Psoas muscle (tissue), 8 donors: ENCODE measurements at places on chromosomes 12 and 14. TPM values are rescaled to one million over a fixed set of nuclear protein-coding genes. Genes with fewer than 3 reads are reported as not detected.

C3AR1 gene
- total RNA-seq = 4.2 TPM

P2RX2 gene
- total RNA-seq = not detected

SLC17A8 gene
- not detected for total RNA-seq

DMAC2L gene
- total RNA-seq = 26.7 TPM

ERP27 gene
- 0.24 TPM for total RNA-seq

ELK3 gene
- 10.3 TPM for total RNA-seq

A2M gene
- 147 TPM for total RNA-seq

POLE gene
- 15.1 TPM for total RNA-seq

TMTC1 gene
- total RNA-seq = 45.8 TPM

GRCh38 chr12:120971299-120972180 is 6.8 kb upstream of the HNF1A start:
- no peak for DNase-seq

DNA sequence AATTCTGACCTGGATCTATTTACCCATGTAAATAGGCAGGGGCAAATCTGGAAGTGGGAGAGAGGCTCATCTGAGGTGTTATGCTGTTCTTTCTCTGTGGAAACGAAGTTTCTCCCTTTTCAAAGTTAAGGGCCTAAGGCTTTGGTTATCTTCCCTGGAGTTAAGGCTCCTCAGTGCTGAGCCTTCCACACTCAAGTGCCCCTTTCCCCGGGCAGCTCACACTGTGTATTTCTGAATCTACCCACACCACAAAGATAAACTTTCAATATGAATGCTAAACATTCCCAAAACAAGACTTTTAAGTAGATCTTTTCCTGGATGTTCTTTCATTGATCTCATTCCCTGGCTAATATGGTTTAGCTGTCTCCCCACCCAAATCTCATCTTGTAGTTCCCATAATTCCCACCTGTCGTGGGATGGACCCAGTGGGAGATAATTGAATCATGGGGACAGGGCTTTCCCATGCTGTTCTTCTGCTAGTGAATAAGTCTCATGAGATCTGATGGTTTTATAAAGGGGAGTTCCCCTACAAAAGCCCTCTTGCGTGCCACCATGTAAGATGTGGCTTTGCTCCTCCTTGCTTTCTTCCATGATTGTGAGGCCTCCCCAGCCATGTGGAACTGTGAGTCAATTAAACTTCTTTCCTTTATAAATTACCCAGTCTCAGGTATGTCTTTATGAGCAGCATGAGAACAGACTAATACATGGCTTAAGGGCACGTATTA is 251.1 kb downstream of the NAV3 start:
- no peak for DNase-seq

GRCh38 chr12:121145221-121145620 is 12.5 kb downstream of the P2RX7 start:
- no peak for DNase-seq

DNA sequence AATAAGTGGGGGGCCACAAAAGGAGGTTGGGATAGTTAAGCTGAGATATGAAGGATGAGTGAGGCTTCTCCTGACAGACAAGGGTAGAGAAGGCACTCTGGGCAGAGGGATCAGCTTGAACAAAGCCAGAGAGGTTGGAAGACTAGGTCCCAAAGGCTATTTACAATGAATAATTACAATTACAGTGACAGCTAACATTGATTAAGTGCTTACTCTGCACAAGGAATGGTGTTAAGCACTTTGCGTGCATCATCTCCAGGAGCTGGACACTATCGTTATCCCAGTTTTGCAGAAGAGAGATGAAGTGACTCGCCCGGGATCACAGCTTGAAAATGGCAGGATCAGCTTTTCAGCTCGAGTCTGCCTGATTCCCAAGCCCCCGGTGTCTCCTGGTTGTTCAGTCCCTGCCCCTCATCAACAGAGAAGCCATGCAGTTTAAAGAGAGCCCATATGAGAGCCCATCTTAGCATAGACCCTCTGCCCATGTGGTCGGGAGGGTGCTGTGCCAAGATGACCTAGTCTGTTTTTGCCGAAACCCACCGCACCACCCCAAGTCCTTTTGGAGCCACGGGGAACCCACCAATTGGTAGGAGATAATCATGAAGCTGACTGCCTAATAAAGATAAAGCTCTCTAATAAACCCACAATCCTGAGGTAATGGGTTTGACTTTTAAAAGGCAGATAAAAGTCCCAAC is 89.9 kb upstream of the HSPB8 start:
- no peak for DNase-seq

DNA sequence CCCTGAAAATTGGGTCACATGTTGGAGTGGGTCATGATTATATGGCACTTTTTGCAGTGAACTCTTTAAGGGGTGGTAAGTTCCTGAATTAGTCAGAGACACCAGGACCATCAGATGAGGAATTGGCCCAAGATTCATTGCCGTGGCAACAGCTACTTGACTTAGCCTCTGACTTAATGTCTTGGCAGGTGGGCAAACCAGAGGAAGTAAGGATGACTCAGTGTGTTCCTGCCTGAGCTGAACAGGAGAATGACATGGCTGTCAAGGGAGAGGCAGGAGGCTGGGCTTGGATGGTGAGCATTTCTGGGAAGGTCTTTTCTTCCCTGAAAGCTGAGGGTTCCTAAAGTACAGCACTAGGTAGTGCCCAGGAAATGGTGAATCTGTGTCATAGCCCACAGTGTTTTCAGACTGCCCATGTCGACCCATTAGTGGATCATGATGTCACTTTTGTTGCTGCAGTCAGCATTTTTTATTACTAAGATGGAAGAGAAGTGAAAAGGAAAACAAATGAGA is 170.1 kb upstream of the PWP1 start:
- DNase-seq = peak; percentile 72

- no peak for DNase-seq
Observed at GRCh38 chr12:131122631-131123030, 168.9 kb downstream of the ADGRD1 start.

GRCh38 chr12:62895351-62895877 is 39.5 kb downstream of the PPM1H start:
- DNase-seq = no peak

DNA sequence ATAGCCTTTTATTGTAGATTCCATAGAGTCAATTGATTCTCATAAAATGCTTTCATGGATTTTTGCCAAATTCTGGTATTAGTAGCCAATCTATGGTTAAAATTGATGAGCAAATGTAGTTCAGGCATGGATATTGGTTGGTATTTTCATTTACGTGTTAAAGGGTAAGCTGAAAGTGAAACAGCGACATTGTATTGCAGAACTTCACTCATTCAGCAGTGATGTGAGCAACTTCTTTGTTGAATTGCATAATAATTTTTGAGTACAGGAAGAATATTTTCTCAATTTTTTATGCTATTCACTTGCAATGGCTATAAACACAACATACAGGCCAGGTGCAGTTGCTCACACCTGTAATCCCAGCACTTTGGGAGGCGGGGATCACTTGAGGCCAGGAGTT is 24.2 kb upstream of the FAM222A start:
- DNase-seq = no peak

GRCh38 chr14:89013098-89013504 is 188.7 kb downstream of the TTC8 start:
- DNase-seq = no peak

- no peak for DNase-seq
Observed at GRCh38 chr12:53558631-53559030, 51.3 kb upstream of the NPFF start.

DNA sequence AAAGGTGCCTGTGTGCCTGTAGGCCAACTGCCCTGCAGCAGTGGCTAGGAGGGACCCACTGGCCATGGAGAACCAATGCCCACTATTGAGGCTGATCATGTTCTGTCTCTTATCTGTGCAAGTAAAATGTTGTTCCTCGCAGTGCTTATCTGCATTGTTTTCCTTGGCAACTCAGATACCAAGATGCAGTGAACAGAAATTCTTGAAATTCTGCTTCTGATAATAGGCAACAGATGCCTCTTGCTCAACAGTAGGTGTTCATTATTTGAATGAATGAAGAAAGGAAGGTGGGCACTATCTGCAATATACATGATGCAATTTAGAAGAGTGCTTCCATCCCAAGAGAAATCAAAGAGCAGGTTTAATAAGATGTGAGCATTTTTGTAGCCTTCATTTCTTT is 232.2 kb downstream of the NUAK1 start:
- no peak for DNase-seq

GRCh38 chr12:119684711-119685369 is 16.9 kb downstream of the PRKAB1 start:
- no peak for DNase-seq

DNA sequence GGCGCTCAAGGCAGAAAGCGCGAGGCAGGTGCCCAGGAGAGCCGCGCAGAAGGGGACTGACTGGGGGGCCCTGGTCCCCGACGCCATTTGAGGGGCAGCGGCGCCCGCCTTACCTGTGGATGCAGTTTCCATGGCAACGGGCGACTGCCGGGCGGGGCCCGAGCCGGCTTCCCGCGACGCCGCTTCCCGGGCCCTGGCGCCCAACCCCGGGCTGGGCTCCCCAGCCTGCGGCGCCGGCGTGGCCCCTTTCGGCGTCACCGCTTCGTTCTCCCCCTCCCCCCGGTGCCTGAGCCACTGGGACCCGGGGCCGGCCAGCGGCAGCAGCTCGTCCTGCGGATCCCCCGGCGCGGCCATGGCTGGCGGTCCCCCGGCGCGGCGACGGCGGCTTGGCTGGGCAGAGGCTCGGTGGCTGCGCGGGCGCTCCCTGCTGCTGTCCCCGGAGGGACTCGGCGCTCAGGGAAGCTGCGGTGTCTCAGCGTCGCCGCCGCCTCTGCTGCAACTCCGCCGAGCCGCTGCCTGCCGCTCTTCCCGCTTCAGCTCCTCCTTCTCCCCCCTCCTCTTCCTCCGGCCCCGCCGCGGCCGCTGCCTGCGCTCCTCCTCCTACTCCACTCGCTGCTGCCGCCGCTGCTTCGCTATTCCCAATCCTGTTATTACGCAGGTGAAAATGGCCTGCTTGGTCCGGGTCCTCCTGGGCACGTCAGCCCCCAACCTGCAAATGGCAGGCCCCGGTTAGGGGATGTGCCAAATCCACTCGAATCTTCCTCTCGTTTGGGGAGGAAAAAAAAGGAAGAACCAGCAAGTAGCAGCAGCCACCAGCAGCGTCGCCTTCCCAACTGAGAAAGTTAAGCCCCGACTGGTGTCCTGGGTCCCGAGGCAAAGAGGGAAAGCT is at the start of gene RTN1:
TSS of gene RTN1 (minus strand) at position 500 of the 889 bp plus-strand sequence. CDS start at position 354, 146 bp downstream.
- DNase-seq = peak; percentile 73

DNA sequence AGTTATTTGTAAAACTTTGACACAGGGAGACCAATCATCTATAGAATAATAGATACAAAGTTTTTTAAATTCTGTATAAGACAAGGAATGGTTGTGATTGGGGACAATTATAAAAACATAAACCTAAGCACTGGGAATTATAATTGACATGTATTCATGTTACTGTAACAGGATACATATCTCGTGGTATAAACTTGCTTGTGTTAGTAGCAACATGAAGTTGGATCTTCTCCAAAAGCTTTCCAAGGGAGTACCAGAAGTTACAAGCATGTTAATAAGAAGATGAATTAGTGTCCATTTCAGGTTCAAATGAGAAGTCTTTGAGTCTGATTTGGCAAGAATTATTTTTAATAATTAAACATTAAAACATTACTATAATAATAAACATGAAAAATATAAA is 42.2 kb downstream of the CDKL1 start:
- no peak for DNase-seq

DNA sequence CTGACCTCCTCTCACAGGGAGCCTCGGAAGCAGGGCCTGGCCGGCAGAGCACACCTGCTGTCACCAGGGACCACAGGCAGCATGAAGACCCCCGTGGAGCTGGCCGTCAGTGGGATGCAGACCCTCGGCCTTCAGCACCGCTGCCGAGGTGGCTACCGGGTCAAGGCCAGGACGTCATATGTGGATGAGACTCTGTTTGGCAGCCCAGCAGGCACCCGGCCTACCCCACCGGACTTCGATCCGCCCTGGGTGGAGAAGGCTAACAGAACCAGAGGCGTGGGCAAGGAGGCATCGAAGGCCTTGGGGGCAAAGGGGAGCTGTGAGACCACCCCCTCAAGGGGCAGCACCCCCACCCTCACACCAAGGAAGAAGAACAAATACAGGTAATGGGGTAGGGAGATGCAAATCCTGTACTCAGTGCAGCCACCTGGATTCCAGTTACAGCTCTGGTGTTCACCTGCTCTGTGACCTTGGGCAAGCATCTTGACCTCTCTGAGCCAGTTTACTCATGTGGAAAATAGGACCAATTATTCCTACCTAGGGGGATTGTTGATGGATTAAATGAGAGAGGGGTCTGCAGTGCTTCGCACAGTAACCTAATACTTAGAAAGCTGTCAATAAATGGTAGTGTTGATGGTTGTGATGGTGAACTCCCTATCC is 1.3 kb downstream of the RITA1 start:
- no peak for DNase-seq

DNA sequence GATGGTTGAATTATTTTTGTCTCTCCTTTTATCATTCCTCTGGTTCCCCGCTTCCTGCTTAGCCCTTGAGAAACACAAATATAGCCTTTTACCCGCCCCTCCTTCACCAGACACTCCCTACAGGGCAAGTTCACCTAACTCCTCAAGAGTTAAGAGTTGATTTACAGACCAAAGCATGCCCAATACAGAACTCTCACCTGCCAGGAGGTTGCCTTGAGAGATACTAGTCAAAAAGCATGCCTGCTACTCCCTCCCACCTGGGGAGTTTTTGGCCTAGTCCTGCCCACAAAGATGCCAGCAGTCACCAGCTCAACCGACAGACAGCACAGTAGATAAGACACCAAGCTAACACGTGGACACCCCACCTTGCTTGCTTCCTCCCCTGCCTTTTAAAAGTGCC is 11.2 kb downstream of the LGMN start:
- no peak for DNase-seq

DNA sequence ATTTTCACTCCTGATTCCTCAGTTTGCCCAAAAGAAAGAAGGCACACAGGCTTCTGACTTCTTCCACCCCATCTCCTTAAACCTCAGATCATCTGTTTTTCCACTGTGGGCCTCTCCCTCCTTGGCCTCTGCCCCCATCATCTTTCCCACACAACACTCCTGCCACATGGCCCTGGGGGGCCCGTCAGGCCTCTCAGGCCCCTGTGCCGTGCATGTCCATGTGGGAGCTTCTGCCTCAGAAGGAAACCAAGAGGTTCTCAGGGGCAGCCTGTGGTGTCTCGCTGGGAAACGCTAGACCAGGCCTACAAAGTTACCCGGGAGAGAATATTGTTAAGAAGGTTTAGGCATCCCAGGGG is 8.0 kb downstream of the KLHL33 start:
- no peak for DNase-seq

DNA sequence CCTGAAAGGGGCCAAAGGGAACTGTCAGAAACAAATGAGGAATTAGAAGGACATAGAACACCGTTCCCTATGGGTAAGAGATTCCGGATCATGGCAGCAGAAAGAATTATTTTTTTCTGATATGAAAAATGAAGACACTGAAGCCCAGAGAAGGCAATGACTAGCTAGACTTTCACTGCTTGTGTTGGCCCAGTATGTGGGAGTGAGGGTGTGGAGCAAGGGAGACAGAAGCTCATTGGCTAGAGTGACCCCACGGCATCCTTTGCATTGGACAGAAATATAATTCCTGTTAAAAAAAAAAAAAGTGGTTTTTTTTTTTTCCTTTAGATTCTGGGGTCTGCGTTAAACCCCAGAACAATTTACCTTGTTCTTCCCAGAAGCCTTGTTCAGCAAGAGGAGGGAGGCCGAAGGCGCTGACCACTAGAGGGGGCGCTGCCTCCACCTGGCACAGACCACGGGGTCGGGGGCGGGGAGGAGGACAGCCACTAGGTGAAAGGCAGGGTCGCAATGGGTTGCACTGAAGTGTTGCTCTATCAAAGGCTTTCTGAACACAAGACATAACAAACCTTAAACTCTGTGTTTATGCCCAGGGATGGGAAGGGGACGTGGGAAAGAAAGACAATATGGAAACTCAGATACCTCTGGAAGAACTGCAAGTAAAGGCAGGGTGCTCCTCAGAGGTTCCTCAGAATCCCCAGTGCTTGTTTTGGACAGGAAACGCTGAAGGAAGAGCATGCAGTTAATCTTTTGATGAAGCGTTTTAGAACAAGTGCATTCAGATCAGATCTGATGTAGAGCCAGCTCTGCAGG is 156.8 kb downstream of the KCNA5 start:
- peak; percentile 50 for DNase-seq
